IPS-NIHi11 (cell line): ENCODE measurements at places on chromosomes 7 and 10.

DNA sequence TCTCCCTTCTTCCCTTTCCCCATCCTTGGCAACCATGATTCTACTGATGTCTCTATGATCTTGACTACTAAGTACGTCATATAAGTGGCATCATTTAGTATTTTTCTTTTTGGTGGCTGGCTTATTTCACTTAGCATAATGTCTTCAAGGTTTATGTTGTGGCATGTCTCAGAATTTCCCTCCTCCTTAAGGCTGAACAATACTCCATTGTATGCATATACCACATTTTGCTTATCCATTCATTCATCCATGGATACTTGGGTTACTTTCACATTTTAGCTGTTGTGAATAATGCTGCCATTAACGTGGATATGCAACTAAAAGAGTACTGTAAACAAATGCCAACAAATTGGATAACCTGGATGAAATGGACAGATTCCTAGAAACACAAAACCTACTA lies 60.8 kb downstream of the BMPR1A start:
- DNase-seq, result no peak

DNA sequence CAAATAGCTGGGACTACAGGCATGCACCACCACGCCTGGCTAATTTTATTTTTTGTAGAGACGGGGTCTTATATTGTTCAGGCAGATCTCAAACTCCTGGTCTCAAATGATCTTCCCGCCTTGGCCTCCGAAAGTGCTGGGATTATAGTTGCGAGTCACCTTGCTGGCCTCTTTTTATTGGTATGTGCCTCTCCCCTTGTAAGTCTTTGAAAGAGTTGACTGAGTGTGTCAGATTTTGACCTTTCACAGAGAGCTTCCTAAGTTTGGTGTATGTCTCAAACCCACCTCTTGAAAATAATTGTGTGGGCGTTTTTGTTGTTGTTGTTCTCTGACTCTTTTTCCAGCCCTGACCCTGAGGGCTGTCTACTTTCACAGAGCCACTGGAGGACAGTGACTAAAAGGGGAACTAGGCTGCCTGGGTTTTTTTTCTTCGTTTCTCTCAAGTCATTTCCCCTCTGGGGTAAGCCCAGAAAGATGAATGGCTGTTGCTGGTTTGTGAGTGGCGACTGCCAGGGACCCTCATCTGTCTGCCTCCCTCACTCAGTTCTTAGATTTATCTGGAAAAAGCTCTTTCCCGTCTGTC lies 262.8 kb downstream of the ZEB1 start:
- no peak for DNase-seq

DNA sequence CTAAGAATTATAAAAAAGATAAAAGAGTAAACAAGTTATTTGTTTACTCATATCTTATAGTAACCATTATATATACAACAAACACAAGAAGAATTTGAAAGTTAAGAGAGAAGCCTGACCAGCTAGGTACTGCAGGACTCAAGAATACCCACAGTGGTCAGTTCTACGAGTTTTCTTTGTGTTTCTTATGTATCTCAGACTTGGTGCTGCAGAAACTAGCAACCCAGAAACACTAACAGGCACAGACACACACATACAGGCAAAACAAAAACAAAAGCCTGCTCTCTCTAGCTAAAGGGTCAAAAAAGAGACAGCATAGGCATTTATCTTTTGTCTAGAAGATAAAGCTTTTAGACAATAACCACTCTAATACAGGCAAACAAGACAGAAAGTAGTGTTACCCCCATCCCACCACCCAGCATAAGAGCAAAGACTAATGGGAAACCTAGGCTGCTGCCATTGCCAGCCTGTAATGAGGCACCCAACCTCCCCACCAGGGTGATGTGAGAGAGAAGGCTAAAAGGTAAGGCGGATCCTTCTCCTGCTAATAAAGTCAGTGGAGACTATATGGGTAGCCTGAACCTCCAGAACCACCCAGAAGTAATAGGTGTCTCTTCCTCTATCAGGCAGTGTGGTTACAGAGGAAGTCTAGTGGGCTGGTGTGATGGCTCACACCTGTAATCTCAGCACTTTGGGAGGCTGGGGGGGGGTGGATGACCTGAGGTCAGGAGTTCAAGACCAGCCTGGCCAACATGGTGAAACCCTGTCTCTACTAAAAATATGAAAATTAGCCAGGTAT lies 113.9 kb downstream of the DNAJC1 start:
- DNase-seq, result no peak

GRCh38 chr10:62844280-62845011 lies 28.3 kb upstream of the EGR2 start:
- no peak for DNase-seq

- DNase-seq, result no peak
Observed at GRCh38 chr10:73588656-73589055, 2.5 kb downstream of the USP54 start.

GRCh38 chr7:64884085-64884912 lies 18.8 kb upstream of the ZNF273 start:
- peak; percentile 1 for DNase-seq
